Esophagus mucosa (tissue), 1 donor: ENCODE measurements at places on chromosomes 2 and 18. TPM values are rescaled to one million over a fixed set of nuclear protein-coding genes. Genes with fewer than 3 reads are reported as not detected.

DNA sequence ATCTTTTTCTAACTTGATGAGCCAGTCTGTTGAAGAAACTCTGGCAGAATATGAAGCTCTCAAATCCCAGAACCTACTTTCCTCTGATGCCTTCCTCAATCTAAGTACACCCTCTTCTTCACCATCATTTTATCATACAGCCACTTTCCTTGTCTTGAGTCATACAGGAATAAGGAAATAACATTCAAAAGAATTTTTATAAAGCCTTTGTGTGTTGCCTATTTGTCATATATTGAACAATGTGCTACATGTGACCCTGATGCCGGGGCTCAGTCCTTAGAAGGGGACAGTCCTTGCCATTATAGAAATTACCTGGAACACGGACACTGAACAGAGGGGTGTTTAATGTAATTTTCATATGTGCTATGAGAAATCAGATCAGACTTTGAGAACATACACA is 27.4 kb downstream of the RAPGEF4 start:
- ATAC-seq, result peak; percentile 60

GRCh38 chr18:12658426-12659138 is 675 bp upstream of the SPIRE1 start:
- no peak for ATAC-seq

GRCh38 chr2:42051543-42052235 is 3.9 kb downstream of the PKDCC start:
- no peak for ATAC-seq

DNA sequence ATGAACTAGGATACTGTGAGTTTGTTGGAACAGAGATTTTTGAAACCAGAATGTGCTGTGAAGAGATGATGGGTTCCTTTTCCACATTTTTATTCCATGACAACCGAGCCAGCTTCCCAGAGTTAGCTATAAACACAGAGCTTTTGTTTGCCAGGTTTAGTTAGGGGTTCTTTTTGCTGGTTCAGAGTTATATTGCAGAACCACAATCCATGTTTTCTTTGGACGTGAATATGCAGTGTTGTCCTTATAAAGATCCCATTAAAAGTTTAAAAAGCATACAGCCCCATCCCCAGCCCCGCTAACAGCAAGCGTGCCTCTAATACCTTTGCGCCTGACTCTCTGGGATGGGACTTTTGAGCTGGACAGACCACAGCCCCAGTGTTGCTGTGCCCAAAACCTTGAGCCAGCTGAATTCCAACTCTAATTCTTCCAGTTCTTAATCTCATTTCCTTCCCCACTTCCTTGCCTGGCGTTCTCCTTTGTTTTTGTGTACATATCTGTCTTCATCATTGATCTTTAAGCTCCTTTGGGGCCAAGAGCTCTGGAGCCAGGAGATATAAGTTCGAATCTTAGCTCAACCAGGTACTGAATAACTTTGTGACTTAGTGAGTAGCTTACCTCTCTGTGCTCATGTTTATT is 72.3 kb downstream of the SPATS2L start:
- ATAC-seq, result no peak

GRCh38 chr2:72835403-72835802 is 9.6 kb upstream of the EXOC6B start:
- peak; percentile 31 for ATAC-seq

- peak; percentile 5 for ATAC-seq
These were observed 649 bp downstream of the FECH start for GRCh38 chr18:57585855-57586250.

GRCh38 chr2:191783416-191783815 is 63.5 kb downstream of the CAVIN2 start:
- no peak for ATAC-seq

GRCh38 chr18:79275992-79276391 is 119.7 kb upstream of the NFATC1 start:
- peak; percentile 72 for ATAC-seq

- ATAC-seq, result peak; percentile 78
These were observed 36.5 kb downstream of the SEMA4F start for GRCh38 chr2:74690571-74690970.

DNA sequence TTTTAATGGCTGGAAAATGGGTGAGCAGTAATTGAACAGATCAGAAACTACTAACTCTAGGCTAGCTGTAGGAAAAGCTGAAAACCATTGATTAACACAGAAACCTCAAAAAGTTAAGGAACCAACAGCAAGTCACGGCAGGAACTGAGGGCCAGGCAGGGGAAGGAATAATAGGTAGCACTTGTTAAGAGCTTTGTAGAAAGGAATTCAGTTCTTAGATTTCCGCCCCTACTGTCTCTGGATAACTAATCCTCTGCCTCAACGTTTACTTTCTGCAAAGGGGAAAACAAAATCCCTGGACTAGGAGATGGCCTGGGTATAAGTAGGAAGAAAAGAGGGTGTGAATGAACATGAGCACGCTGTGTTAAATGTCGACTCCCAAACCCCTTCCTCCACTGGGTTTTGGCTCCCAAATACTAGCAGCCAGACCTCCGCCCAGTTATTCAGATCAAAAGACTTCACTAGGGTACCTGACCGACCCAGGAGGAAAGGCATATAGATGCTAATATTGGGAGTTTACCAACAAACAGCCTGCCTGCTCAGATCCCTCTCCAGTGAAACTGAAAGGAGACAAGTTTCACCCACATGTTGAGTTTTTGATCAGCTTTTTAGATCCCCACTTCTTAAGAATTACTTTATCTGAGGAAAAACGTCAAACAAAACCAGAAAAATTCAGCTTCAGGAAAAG is 12.4 kb downstream of the SMAD2 start:
- ATAC-seq, result no peak

GRCh38 chr2:109333414-109334210 is 204.6 kb downstream of the SH3RF3 start:
- no peak for ATAC-seq

DNA sequence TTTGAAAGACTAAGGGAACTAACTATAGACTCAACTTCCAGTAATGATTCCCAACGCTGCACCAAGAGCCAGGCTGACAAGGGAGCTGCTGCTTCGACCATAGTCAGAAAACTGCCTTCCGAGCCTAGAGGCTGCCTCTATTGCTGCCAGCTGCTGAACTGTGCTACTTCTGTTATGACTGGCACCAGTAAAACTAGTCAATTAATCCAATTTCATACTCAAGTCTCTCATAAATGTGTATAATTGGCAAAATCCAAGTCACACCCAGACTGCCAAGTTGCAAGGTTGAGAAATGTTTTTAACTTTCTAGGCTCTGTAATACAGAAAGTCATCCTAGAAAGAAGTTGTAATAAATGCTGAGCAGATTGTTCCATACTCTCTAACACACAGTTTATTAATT is 117.4 kb downstream of the SPOPL start:
- no peak for ATAC-seq

- ATAC-seq, result no peak
These were observed 14.1 kb downstream of the LTBP1 start for GRCh38 chr2:32960647-32961403.

DNA sequence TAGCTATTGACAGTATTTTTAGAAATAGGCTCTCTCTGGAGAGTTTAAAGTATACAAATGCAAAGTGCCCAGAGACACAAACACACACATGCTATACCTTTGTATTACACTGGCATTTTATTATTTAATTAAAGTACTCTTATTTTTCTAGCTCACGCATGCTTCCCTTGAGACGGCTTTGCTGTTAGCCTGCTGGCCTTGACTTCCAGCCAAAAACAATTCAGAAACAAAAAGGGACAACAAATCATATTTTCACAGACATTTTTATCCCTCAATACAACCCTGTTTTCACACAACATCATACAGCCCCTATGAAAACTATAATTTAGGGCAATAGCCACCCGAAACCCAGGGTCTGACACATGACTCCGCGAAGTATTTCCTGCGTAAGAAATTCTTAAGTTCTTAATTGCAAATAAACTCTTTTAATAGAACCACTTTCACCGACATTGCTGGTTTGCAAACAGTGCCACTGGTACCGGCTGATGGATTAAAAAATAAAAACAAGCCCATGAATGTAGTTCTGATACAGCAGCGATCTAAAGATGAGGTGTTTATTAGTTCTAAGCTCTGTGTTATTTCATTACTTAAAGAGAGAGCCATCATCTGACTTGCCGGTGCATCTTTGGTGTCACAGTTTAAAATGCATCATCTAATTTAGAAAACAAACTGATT is 185.1 kb downstream of the TCF4 start:
- no peak for ATAC-seq

DNA sequence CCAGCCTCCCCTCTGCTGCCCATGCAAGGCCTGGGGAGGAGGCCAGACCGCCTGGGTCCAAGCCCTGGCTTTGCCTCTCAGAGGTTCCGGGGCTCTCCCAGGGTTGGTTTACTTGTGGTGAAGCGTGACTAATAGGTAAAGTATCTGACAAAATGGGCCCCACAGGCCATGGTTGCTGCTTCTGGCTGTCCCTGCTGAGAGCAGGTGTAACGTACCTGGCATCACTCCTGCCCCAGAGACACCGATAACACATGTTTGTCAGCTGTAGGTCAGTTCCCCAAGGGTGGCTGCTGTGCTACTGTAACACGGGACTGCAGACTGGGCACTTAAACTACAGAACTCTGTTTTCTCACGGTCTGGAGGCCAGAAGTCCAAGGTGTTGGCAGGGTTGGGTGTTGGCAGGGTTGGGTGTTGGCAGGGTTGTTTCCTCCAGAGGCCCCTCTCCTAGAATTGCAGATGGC is 34.1 kb downstream of the ODC1 start:
- no peak for ATAC-seq

Gene POTEI
- total RNA-seq, result not detected

Gene HRH4
- 0.28 TPM for total RNA-seq

Gene HNRNPLL
- total RNA-seq, result 14.2 TPM

Gene NTSR2
- total RNA-seq, result not detected

Gene PREB
- 26.5 TPM for total RNA-seq

Gene INHA
- 0.28 TPM for total RNA-seq

Gene BOLL
- not detected for total RNA-seq
